Suprapubic skin (tissue), 4 donors: ENCODE measurements at places on chromosomes 5 and 9.
A peak's percentile ranks its signal among the peaks of the same experiment; 100 is the strongest.

- no peak overlapping the region for H3K4me3 ChIP-seq
- no peaks in the 10 kb centered on the region for H3K36me3 ChIP-seq
- DNase-seq: no peak
- H3K4me1 ChIP-seq: no peaks in the 10 kb centered on the region
Observed at GRCh38 chr5:158643840-158644239, 455.9 kb downstream of the EBF1 start.

- no peak overlapping the region for H3K27ac ChIP-seq
- peaks cover 26% of the 10 kb centered on the region for H3K36me3 ChIP-seq
- no peak for DNase-seq
- H3K4me3 ChIP-seq: no peak overlapping the region
- H3K27me3 ChIP-seq: no peaks in the 10 kb centered on the region
Observed at GRCh38 chr5:73061593-73061992, 58.8 kb upstream of the TMEM171 start.

- H3K4me1 ChIP-seq: peaks cover 60% of the 10 kb centered on the region
- DNase-seq: no peak
- no peaks in the 10 kb centered on the region for H3K27me3 ChIP-seq
- H3K4me3 ChIP-seq: no peak overlapping the region
Observed at GRCh38 chr9:70488098-70488792, 73.8 kb upstream of the KLF9 start.

DNA sequence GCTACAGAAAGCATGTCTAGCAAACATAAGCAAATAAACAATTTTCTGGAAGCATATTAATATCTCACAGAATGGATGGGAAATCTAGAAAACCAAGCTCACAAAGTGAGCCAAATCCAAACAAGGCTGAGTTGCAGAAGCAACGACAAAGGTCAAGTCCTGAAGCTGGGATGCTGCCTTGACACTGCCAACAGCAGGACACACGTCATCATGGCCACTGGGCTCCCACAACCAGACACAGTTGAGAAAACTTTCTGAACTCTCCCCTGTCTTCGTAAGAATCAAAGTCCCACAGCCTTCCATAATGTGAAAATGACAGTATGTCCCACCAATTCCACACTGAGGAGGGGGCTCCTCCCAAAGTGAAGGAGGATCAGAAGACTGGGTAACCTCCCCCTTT is 37.6 kb downstream of the EPB41L4A start:
- H3K4me1 ChIP-seq: no peaks in the 10 kb centered on the region
- H3K4me3 ChIP-seq: no peak overlapping the region
- no peak overlapping the region for H3K27ac ChIP-seq
- DNase-seq: no peak
- no peaks in the 10 kb centered on the region for H3K36me3 ChIP-seq

GRCh38 chr5:105659396-105659795 is 2011.3 kb downstream of the EFNA5 start:
- no peak overlapping the region for H3K4me3 ChIP-seq
- no peaks in the 10 kb centered on the region for H3K27me3 ChIP-seq
- H3K27ac ChIP-seq: no peak overlapping the region

- no peaks in the 10 kb centered on the region for H3K27me3 ChIP-seq
- no peaks in the 10 kb centered on the region for H3K4me1 ChIP-seq
- no peaks in the 10 kb centered on the region for H3K36me3 ChIP-seq
- H3K4me3 ChIP-seq: no peak overlapping the region
Observed at GRCh38 chr5:152400846-152401245, 4.2 kb downstream of the NMUR2 start.

GRCh38 chr9:36101916-36102741 is 34.4 kb upstream of the GLIPR2 start:
- H3K4me3 ChIP-seq: no peak overlapping the region
- peaks cover 3% of the 10 kb centered on the region for H3K4me1 ChIP-seq
- no peaks in the 10 kb centered on the region for H3K36me3 ChIP-seq

DNA sequence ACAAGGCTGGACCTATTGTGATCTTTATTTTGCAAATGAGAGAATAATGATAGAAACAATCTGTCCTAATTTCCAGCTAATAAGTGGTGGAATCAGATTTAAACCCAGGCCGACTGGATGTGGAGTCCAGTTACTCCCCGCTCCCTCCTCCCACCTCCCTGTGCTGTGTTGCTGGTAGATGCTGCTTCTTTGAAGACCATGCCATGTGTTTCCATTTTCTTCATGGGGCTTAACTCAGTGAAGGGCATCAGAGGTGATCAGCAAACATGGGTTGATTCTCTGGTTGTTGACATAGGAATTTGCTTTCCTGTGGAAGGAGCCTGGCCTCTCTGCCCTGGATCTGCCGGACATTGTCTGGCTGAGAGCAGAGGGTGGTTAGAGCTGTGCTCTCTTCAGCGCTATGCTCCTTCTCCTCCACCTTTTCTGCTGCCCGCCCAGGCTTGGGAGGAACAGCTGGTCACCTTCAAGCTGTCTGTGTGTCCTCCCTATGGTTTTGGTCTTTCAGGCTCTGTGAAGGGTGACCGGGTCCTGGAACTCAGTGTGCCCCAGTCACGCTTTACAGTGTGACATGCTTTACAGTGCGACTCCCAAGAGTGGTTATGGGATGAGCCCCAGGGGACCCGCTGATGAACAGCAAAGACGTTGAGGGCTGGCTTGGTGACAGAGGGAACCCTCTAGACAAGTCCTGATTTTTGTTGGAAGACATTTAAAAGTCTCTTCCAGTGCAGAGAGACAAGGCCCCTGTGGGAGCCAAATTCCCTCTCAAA is 68.4 kb upstream of the RPS23 start:
- H3K27ac ChIP-seq: peak overlapping the region; percentile 66
- H3K4me1 ChIP-seq: peaks cover 23% of the 10 kb centered on the region
- no peaks in the 10 kb centered on the region for H3K36me3 ChIP-seq
- DNase-seq: no peak

DNA sequence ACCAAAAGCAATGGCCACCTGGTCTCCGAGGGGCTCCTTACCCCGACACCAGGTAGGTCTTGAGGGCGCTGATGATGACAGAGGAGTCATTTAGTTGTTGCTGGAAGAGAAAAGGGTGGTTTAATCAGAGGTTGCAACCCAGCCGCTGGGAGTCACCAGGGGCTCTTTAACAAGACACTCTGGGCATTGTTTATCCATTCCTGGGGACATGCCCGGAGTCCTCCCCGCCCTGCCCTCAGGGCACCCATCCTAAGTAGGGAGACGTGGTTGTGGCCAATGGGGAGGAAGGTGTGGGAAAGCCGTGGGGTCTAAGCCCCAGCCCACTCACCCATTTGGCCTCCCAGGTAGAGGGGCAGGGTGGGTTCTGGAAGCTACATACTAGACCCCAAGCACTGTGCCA is 3.1 kb downstream of the PTGES2 start:
- no peak for DNase-seq
- H3K27me3 ChIP-seq: no peaks in the 10 kb centered on the region

- H3K27ac ChIP-seq: no peak overlapping the region
- no peak overlapping the region for H3K4me3 ChIP-seq
- H3K27me3 ChIP-seq: no peaks in the 10 kb centered on the region
- H3K4me1 ChIP-seq: no peaks in the 10 kb centered on the region
- no peaks in the 10 kb centered on the region for H3K36me3 ChIP-seq
Observed at GRCh38 chr5:125117566-125117965, 371.1 kb upstream of the ZNF608 start.

DNA sequence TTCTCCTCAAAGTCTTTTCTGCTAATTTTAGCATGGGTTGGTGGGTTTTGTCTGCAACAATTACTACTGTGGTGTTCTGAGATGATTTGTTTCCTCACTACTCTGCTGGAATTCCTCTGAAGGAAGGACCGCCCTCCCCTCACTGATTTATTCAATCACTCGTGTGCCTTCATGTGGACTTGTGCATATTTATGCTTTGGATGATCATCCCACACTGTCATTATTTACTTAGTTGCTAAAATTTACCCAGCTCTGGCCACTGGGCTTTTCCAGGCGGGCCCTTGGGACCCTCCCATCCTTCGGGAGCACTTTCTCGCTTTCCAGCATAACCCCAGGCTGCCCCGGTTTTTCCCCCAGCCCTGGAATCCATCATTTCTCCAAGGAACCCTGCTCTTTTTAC is 41.7 kb upstream of the NKD2 start:
- H3K4me3 ChIP-seq: no peak overlapping the region
- peaks cover 6% of the 10 kb centered on the region for H3K4me1 ChIP-seq
- no peaks in the 10 kb centered on the region for H3K36me3 ChIP-seq

- H3K27ac ChIP-seq: no peak overlapping the region
- H3K4me1 ChIP-seq: peaks cover 41% of the 10 kb centered on the region
- no peak for DNase-seq
- H3K27me3 ChIP-seq: peaks cover 81% of the 10 kb centered on the region
- peak overlapping the region; percentile 35 for H3K4me3 ChIP-seq
Observed at GRCh38 chr5:174721530-174722432, 2.6 kb upstream of the MSX2 start.

DNA sequence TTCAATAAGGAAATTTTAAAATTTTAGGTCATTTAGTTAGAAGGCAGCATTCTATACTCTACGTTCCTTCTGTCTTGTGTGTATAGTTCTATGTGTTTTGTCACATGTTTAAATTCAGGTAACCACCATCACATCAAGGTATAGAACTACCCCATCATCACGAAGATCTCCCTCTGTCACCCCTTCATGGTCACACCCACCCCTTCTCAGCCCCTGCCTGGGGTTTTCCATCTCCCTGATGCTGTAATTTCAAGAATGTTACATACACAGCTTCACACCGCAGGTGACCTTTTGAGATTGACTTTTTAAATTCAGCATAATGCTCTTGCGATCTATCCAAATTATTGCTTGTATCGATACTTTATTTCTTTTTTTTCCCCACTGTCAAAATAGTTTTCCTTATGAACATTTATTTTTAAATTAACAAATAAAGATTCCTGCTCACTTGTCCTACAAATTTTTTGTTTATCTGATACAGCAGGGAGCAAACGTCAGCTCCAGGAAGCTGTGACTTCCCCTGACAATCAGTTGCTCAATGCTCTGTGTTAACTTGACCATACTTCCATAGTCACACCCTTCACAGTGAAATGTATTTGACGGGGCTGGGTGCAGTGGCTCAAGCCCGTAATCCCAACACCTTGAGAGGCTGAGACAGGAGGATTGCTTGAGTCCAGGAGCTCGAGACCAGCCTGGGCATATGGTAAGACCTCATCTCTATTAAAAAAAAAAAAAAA is 10.2 kb downstream of the BTNL8 start:
- H3K27me3 ChIP-seq: peaks cover 5% of the 10 kb centered on the region
- no peaks in the 10 kb centered on the region for H3K36me3 ChIP-seq
- no peak overlapping the region for H3K4me3 ChIP-seq

GRCh38 chr9:93955111-93955980 is at the start of gene BARX1:
BARX1 (minus strand) TSS chr9:93955355; CDS start chr9:93955146, 209 bp downstream.
- peaks cover 72% of the 10 kb centered on the region for H3K4me1 ChIP-seq
- DNase-seq: no peak
- H3K27ac ChIP-seq: no peak within 1 kb of the TSS
- H3K36me3 ChIP-seq: no peaks in the 10 kb centered on the region
- H3K27me3 ChIP-seq: peaks cover 98% of the 10 kb centered on the region

- no peak for DNase-seq
- no peaks in the 10 kb centered on the region for H3K4me1 ChIP-seq
- no peak overlapping the region for H3K27ac ChIP-seq
Observed at GRCh38 chr9:135607401-135608293, 31.7 kb downstream of the GLT6D1 start.

- H3K27me3 ChIP-seq: no peaks in the 10 kb centered on the region
- no peaks in the 10 kb centered on the region for H3K36me3 ChIP-seq
- H3K27ac ChIP-seq: no peak overlapping the region
- DNase-seq: no peak
- peak overlapping the region; percentile 92 for H3K4me3 ChIP-seq
- H3K4me1 ChIP-seq: peaks cover 54% of the 10 kb centered on the region
Observed at GRCh38 chr9:136244122-136244968, 1.3 kb downstream of the QSOX2 start.

DNA sequence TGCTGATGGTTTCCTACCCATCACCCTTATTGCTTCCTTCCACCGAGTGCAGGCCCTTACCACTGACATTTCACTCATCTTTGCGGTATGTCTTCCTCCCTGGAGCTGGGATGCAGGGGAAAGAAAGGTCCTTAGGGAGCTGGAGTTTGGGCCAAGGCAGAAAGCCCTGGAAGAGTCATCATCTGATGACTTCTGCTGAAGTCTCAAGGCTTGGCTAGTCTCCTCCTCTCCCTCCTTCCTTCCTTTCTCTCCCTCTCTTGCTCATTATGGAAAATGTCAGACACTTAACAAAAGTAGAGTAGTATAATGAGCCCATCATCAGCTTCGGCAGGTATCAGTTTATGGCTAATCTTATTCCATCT is 40.0 kb downstream of the LARP1 start:
- H3K27ac ChIP-seq: no peak overlapping the region
- no peak overlapping the region for H3K4me3 ChIP-seq
- H3K36me3 ChIP-seq: peaks cover 81% of the 10 kb centered on the region
- H3K27me3 ChIP-seq: no peaks in the 10 kb centered on the region
- no peak for DNase-seq

GRCh38 chr5:178404987-178405386 is 172.4 kb upstream of the PHYKPL start:
- H3K27me3 ChIP-seq: no peaks in the 10 kb centered on the region
- no peaks in the 10 kb centered on the region for H3K4me1 ChIP-seq
- no peaks in the 10 kb centered on the region for H3K36me3 ChIP-seq
- no peak overlapping the region for H3K27ac ChIP-seq
